H7 (cell line): ENCODE measurements at places on chromosomes 1 and 21.

DNA sequence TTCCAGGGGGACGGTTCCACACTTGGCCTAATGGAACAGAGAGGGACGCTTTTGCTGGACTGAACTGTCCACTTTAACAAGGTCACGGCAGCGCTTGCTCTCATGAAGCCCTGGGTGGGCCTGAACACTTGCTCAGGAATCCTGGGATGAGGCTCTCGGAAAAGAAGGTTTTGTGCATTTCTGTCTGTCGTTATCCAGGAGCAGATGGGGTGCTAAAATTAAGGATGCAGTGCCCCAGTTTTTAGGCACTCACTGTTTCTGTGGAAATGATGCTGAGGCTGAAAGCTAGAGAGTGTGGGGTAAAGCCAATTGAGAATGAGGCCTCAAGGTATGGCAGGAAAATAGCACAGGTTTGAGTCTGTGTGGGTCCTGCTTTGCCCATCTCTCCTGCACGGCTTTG, 111.0 kb downstream of the DAB1 start:
- DNase-seq, result no peak

GRCh38 chr1:6603915-6604558, 1.4 kb upstream of the KLHL21 start:
- DNase-seq, result peak; percentile 86

GRCh38 chr1:182071924-182072323, 10.4 kb upstream of the ZNF648 start:
- DNase-seq, result no peak

GRCh38 chr1:214660900-214661299, 57.9 kb downstream of the CENPF start:
- DNase-seq, result no peak

DNA sequence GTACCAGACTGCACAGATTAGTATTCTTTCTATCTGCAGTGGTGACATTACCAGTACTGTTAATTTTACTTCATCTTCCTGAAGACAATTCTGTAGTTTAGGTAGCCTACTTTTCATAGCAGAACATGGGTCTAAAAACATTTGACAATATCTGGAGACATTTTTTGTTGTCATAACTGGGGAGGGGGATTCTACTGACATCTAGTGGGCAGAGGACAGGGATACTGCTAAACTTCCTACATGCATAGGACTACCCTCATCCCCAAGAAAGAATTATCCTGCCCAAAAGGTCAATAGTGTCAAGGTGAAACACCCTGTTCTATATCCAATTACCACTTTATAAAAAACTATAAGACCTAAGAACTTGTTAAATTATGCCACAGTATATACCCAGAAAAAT, 3.4 kb upstream of the ARHGAP29 start:
- DNase-seq, result peak; percentile 50

- peak; percentile 64 for DNase-seq
Measured at GRCh38 chr1:230127105-230128054, 60.3 kb downstream of the GALNT2 start.

DNA sequence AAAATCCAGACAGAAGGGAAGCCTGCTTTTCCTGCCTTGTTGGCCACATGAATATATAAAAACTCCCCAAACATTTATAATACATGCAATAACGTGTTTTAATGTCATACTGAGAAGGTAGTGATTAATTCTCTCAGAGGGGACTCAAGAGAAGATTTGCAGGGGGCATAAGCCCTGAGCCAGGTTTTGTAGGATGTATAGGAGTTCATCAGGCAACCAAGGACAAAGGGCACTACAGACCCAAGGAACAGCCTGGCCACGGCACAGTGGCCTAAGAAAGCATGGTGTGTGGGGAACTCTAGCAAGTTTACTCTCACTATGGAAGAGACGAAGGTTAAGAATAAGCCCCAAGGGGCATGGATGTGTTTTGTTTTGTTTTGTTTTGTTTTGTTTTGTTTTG, 15.4 kb upstream of the TNNI1 start:
- DNase-seq, result no peak

GRCh38 chr1:100785470-100786052, 66.0 kb downstream of the VCAM1 start:
- no peak for DNase-seq

DNA sequence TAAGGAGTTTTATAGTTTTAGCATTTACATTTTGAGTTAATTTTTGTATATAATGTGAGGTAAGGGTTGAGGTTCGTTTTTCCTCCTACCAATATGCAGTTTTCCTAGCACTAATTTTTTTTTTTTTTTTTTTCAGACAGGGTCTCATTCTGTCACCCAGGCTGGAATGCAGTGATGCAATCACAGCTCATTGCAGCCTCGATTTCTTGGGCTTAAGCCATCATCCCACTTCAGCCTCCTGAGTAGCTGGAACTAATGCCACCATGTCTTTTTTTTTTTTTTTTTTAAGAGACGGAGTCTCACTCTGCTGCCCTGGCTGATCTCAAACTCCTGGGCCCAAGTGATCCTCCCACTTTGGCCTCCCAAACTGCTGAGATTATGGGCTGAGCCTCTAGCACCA, 2.5 kb upstream of the UBASH3A start:
- DNase-seq, result no peak

DNA sequence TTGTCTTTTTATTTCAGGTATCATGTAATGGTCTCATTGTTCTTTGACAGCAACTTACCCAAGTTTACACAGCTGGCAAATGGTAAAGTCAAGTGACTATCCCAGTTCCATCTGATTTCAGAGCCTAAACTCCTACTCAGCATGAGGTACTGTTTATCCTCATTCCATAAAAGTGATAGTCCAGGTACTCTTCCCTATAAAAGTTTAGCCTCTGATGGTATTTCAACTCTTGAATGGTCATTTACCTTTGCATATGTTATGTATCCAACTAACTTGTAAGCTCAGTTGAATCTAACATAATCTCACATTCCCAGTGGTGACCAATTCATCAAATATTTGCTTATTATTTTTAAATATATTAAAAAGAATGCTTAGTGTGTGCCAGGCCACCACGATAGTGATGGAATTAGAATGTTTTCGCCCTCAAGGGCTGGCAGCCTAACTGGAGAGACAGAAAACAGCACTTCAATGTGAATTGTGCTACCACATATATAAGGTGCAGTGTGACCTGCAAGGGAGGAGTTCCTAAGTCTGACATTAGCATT, 307.1 kb downstream of the CTH start:
- no peak for DNase-seq

GRCh38 chr1:64196074-64196870, 7.2 kb upstream of the UBE2U start:
- no peak for DNase-seq

DNA sequence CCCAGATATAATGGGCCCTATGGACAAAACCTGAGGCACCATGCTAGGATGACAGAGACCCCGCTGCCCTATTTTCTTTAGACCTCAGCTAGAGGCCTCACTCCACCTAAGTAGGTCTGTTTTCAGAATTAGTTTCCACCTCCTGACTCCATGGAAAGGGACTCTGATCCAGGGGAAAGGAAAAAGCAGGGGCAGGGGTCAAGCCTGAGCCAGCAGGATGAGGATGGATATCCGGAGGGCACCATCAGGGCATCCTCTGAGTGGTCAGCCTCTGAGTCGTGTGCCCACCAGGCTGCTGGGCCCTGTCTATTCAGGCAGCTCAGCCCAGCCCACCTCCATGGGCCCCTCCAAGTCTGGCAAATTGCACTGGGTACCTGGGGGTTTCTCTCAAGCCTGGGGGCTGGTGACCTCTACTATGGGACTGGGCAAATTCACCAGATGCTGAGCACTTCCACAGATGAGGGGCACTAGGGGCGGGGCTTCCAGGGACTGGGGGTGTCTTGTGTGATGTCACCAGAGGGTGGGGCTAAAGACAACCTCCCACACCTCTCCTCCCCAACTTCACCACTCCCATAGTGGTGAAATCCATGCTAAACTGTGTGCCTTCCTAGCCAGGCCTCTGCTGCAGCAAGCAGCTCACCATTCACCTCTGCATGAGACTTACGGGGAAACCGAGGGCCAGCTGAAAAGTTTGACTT, 5.5 kb downstream of the PAQR7 start:
- peak; percentile 61 for DNase-seq

GRCh38 chr1:231064418-231064817, 24.4 kb upstream of the FAM89A start:
- DNase-seq, result no peak

DNA sequence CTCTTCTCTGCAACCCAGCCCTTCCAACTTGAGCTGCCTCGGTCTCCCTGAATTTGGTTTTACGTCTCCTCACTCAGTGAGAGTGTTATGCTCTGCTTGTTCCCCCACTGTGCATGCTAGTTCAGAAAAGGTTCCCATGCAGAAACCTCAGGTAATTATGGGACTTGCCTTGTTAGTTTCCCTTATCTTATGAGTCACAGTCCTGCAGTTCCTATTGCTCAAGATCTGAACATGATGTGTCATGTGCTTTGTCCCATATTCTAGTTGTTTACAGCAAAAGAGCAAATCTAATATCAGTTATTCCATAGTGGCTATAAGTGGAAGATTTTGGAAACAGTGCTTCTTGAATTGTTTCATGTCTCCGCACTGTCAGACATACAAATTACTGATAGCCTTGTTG, 74.4 kb downstream of the DUSP10 start:
- no peak for DNase-seq

GRCh38 chr1:194586302-194586701, 1399.9 kb upstream of the B3GALT2 start:
- DNase-seq, result no peak

GRCh38 chr21:27108228-27108627, 141.3 kb upstream of the ADAMTS5 start:
- no peak for DNase-seq

- peak; percentile 67 for DNase-seq
Measured at GRCh38 chr1:87330057-87330884, 1.6 kb downstream of the LMO4 start.

DNA sequence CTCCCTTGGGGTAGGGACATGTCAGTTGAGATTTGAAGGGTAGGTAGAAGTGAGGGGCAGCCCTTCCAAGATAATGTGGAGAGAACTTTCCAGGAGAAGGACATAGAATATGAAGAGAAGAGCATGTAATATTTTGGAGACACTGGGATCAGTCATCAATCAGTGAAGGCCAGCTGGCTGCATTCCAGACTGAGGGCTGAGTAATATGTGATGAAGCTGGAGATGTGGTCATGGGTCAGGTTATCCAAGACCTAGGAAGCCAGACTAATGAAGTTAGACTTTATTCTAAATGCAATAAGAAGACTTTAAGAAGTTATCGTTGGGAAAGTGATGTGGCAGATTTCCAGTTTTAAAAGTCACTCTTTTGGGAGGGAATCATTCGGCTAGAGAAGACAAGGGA, 262.0 kb downstream of the HMCN1 start:
- no peak for DNase-seq

DNA sequence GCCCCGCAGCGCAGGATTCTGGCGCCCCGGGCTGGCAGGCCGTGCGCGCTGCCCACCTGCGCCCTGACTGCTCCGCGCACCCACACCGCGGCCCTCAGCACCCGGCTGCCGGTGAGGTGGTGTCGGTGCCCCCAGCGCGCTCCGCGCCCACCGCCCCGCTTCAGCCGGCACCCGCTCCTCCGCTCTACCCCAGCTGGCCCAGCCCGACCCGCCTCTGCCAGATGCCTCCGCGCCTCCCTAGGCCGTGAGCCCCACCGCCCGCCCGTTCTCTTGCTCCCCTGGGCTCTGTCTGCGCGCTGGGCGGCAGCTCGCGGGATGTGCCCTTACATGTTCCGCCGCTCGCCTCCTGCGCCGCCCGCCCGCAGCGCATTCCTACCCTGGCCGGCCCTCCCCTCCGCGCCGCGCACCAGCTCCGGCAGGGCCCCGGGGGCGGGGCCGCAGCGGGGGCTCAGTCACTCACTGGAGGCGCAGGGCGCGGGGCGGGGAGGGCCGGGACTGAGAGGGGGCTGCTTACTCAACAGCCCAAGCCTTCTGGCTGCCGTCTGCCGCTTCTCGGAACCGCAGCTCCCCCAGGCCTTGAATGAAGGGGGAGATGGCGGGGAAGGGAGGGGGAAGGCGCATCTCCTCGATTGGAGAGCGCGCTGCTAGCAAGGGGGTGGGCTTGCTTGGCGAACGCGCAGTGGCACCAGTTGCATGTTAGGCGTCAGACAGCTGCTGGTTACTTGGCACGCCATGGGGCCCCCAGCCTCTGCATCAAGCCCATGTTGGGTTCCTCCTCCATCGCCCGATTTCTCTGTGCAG, at the start of gene PHLDA3:
Gene PHLDA3, minus strand, starts transcription at position 345 of the 801 bp plus-strand sequence. CDS start 402 bp downstream, outside the sequence.
- DNase-seq, result peak; percentile 95

GRCh38 chr1:59504276-59504675, 207.4 kb downstream of the FGGY start:
- DNase-seq, result no peak

DNA sequence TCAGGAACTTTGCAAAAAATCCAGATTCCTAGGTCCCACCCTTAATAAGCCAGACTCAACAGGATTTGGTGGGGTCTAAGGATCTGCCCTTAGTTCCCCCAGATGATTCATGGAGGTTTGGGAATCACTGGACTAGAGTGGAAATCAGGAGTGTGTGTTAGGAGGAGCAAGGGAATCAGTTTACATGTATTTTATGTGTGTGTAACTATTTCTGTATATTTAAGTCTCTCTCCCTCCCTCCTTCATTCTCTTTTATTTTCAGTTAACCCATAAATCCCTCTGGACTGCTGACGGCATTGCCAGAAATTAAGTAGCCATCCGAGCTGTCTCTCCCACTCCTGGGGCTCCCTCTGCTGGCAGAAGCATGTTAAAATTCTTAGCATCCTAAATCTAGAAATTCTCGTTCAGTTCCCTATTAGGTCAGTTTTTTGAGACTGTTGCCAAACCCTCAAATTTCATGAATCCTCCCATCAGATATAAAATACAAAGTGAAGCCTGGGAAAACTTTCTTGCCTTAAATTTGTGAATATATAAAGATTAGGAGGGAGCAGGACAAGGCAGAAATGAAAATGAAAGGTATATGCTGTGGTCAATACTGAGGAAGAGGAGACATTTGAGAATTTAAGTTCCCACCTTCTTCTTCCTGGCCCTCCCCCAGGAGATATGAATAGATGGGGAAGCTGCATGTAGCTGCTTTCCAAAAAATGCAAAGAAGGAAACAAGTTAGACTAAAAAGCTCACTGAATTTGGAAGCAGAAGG, 11.7 kb upstream of the HSD11B1 start:
- DNase-seq, result peak; percentile 55

GRCh38 chr1:43539726-43540434, 9.2 kb downstream of the PTPRF start:
- no peak for DNase-seq

DNA sequence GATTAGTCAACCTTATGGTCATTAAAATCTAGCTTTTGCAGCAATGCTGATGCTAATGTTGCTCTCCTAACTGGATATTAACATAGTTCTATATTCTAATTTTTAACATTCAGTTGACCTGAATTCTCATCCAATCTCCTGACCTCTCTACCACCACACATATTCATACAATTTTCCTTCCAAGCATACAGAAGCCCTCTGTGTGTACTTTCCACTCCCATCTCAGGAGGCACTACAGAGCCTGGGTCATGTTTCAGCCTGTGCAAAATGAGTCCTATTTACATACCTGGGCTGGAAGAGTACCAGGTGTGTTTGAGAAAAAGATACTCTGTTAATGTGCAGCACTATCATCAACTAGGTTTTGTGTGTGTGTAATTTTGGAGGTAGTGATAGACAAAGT, 486.3 kb downstream of the NEGR1 start:
- DNase-seq, result no peak
